ENCODE measurements at places on chromosomes 11 and 22.

GRCh38 chr22:50600538-50600937 lies at the start of gene MAPK8IP2:
TSS of gene MAPK8IP2 (plus strand) at chr22:50600793. CDS start at chr22:50600819, 26 bp downstream.
- DNase-seq = peak; percentile 20

DNA sequence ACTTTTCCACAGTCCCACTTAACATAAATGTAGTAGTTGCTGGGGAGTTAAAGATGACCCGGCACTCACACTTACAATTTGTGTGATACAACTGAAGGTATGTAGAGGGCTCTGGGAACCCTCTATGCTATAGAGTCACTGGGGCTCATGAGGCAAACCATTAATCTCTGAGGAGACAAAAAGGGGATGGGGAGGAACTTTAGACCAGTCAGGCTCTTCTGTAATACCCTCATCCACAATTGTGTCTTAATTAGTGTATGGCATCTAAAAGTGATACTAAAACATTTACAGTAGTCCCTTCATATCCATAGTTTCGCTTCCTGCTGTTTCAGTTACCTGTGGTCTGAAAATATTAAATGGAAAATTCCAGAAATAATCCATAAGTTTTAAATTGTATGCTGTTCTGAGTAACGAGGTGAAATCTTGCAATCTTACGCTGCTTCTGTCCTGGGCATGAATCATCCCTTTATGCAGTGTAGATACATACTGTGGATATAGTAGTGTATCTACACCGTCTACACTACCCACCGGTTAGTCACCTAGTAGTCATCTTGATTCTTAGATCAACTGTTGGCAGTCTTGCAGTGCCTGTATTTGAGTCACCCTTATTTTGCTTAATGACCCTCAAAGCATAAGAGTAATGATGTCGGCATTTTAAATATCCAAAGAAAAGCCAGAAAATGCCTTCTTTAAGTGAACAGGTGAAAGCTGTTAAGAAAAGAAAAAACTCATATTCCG lies 12.2 kb downstream of the CBL start:
- DNase-seq = peak; percentile 70

GRCh38 chr11:70313945-70314344 lies 43.5 kb downstream of the PPFIA1 start:
- DNase-seq = no peak

GRCh38 chr11:43493431-43493830 lies 134.7 kb downstream of the TTC17 start:
- no peak for DNase-seq

- no peak for DNase-seq
These were observed 31.8 kb downstream of the PPFIBP2 start for GRCh38 chr11:7545611-7546010.

GRCh38 chr11:106409222-106409621 lies 331.8 kb downstream of the AASDHPPT start:
- DNase-seq = no peak

GRCh38 chr11:128893578-128894285 lies 2.6 kb downstream of the KCNJ5 start:
- DNase-seq = no peak

DNA sequence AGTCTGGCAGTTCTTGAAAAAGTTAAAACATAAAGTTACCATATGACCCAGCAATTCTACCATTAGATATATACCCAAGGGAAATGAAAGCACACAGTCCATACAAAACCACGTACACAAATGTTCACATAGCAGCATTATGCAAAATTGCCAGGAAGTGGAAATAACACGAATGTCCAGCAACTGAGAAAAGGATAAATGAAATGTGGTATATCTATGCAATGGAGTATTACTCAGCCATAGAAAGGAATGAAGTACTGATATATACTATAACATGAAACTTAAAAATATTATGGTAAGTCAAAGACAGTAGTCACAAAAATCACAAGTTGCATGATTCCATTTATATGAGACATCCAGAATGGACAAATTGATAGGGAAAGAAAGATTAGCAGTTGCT lies 57.9 kb downstream of the C2CD3 start:
- no peak for DNase-seq

GRCh38 chr11:134575504-134576230 lies 163.6 kb upstream of the B3GAT1 start:
- DNase-seq = no peak

GRCh38 chr22:41296826-41297667 lies 4.3 kb upstream of the ZC3H7B start:
- no peak for DNase-seq

DNA sequence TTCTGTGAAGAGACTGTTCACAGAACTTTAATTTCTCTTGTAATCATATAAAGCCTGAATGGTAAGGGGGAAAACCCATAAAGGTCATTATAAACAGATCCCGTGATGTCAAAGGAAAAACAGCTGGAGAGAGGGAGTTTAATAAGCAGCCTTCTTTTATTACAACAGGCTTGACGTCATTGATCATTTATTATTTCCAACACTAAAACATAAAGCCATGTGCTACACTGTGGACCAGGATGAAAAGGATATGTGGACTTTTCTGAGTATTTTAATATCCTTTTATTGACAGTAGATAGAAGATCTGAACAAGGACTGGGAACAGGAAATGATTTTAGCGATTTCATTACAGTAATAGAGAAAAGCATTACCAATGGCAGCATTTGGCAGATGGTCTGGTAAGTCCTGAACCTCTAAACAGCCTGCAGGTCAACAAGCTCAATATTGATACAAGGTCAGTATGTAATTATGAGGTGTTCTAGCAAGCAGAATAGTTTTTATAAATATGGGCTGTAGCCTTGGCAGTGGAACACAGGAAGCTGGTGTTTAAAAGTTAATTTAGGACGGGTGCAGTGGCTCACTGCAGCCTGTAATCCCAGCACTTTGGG lies 25.1 kb upstream of the TPH1 start:
- no peak for DNase-seq

- peak; percentile 76 for DNase-seq
These were observed 5.7 kb upstream of the ACAT1 start for GRCh38 chr11:108115500-108116140.

GRCh38 chr11:112625814-112626213 lies 335.4 kb upstream of the NCAM1 start:
- no peak for DNase-seq

- peak; percentile 73 for DNase-seq
These were observed 34.4 kb upstream of the SUSD2 start for GRCh38 chr22:24146791-24147353.

GRCh38 chr22:39179401-39179827 lies 26.9 kb upstream of the CBX7 start:
- no peak for DNase-seq

DNA sequence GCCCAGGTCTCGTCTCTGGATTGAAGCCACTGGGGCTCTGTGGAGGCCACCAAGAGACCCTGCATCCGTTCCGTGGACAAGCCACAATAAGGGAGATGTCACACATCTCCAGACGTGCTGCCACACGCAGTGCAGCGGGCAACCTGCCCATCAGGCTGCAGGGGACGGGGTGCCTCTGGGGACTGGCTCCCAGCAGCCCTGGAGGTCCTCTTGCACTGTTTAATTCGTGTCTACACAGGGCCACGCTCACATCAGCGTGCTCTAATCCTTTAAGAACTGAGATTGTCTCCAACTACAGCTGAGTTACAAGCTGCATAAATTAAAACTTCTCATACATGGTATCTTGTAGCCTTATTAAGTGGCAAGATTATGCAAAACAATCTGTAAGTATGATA lies 1232.2 kb downstream of the BRD1 start:
- no peak for DNase-seq

- peak; percentile 48 for DNase-seq
These were observed 6.8 kb upstream of the ZBED5 start for GRCh38 chr11:10864688-10865087.

DNA sequence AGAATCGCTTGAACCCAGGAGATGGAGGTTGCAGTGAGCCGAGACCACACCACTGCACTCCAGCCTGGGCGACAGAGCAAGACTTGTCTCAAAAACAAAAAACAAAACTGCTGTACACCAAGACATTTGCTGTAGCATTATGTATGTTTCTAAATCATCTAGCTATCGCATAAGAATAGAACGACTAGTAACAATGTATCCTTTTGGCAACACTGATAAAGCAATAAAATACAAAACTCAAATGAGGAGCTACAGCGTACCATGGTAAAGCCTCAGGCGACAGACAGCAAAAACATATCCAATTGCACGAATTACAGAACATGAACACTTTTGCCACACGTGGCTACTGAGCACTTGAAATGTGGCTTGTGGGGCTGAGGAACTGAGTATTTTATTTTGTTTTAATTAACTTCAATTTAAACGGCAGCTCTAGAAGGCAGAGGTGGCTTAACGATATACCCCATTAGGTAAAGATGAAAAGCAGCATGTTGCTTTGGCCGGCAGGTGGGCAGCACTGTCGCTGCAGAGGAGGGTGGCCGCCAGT lies 2.3 kb downstream of the TUBGCP6 start:
- DNase-seq = no peak
